ENCODE measurements at places on chromosomes 1 and 21.
A peak's percentile ranks its signal among the peaks of the same experiment; 100 is the strongest.

- DNase-seq = no peak
These were observed 13.5 kb downstream of the FALEC start for GRCh38 chr1:150529017-150529416.

DNA sequence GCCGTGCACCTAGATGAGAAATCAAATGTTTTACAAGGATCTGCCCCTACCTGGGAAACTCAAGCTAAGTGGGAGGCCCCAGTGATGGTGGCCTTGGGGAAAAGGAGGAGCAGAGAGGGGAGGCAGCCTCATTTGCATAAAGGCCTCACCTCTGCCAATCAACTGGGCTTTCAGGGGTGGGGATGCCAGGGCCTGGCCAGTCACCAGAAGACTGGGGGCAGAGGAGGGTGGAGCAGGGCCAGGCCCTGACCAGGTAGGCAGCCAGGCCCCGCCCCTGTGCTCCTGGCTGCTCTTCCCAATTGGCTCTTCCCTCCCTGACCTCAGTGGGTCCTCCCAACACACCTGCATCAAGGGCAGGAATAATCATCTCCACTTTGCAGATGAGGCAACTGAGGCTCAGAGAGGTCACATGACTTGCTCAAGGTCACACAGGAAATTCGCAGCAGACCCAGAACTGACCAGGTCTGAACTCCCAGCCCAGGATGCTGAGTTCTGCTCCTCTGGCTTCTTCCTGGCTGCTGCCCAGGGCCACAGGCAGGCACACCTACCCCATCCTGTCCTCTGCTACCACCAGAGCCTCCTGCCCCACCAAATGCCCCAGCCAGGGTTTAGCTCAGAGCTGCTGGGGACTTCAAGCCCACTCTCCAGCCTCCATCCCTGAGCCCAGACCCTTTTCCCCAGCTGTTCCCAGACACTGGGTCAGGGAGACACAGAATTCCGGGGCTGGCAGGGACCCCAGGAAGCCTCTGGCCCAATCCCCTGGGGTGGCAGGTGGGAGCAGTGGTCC is 677.9 kb downstream of the MATN1 start:
- DNase-seq = no peak

DNA sequence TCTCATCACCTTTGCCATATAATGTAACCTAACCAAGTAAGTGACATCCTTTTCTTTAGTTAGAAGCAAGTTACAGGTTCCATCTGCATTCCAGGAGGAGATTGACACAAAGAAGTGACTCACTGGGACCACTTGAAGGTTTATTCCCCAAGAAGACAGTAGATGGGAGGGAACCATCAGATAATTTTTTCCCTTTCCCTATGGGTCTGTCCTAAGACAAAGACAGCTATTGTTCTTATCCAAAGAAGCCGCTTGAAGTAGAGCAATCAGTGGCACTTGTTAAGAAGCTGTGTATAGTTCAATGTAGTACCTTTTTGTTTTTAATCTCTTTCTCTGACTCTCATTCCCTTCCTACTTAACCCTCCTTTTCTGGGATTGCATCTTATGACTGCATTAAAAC is 139.9 kb upstream of the B3GALT2 start:
- DNase-seq = no peak

DNA sequence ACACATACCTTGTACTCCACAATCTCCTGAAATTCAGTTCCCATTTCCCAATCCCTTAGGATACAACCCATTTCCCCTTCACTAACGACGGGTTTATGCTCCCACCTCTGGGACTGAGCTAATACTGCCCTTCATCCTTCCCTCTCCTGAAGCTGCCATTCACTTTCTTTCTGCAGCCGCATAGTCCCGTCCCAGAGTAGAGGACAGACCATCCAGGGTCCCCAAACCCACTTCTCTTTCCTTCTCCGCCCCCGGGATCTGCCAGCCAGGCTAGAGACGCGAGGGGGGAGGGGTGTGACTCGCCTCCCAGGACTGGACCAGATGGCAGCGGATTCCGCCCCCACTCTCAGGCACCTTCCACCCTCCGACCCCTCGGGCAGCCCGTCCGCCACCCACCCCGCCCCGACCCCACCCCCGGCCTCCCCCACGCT is 679 bp downstream of the ABL2 start:
- peak; percentile 51 for DNase-seq

- DNase-seq = no peak
These were observed 35.4 kb upstream of the TRAPPC10 start for GRCh38 chr21:43976661-43977060.

DNA sequence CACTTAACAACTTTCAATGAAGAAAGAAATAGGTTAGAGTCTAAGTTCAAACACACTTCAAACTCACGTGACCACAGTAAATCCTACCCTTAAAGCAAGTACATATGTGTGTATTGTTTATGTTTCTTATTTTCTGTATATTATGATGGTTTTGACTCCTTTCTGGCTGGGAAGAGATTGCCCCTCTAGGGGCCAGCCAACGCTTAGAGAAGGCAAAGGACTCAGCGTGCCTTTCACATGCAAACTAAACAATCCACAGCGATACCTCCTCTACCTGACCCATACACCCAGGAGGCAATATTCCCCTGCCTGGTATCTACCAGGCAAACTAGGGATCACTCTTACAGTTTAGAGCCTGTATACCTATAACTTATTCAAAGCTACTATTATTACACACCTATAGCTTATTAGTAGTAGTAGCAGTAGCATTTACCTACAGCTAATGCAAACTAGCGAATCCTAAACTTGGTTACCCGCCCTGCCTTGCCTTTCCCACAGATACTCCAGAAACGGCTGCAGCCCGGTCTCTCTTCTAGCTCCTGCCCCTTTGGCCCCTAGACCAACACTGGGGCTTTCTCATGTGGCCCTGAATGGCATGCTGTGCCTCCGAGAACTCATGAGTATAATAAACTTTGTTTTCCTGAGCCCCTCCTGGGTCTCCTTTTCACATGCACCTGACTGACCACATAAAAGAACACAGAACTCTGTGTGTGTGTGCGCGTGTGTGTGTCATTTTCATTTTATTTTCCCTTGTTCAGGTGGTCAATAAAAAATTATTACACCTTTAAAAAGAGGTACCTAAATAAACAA is 14.0 kb downstream of the NRIP1 start:
- DNase-seq = no peak

GRCh38 chr1:3226701-3227350 is 157.8 kb downstream of the PRDM16 start:
- DNase-seq = no peak

DNA sequence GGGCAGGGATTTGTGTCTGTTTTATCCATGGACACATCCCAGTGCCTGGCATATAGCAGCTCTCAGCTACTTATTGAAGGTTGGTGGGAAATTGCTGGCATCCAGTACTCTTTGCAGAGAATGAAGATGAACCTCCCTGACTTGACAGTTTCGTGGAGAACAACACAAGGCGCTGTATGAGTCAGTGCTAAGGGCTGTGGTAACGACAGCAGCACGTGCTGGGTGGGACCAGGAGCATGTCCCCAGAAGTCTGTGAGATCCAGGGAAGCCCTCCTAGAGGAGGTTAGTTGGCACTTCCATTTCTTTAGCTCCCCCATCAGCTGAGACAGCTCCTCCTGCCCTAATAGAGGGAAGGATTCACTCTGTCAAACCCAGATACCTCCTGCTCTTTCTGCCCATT is 25.9 kb upstream of the IL19 start:
- peak; percentile 72 for DNase-seq

DNA sequence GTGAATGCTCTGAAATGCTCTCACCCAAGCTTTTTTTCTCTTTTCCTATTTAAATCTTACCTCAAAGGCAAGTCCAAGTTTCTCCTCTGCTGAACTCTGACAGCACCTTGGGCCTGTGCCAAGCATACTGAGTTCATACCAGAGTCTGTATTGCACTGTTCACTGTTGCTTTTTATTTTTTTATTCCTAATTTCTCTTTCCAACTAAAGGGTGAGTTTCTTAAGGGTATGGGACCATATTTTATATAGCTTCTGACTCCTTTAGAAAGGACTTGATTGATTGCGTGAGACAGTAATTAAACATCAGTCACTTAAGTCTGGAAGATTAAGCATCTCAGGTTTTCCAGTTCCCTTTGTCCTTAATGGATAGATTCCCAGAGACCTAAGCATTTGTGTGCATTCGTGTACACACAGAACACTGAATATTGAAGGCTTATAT is 69.9 kb downstream of the CACHD1 start:
- no peak for DNase-seq

- no peak for DNase-seq
These were observed 90.3 kb downstream of the SCMH1 start for GRCh38 chr1:41151846-41152245.

- DNase-seq = no peak
These were observed 303.0 kb upstream of the PLD5 start for GRCh38 chr1:242827538-242827937.

DNA sequence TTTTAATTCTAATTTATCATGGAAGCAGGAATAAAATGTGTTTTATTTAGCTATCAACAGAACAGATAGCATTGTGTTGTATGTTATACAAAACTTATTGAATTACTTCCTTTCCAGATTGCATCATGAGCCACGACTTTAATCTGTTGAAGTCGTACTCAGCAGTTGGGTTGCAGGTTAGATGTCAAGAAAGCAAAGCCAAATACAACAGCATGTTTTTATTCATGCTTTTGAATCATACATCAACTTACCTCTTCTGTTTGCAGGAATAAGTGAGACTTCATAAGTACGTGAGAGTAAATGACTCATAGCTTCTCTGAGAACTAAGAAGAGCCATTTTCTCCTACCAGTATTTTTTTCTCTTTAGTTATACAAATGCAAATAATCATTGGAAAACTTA is 110.8 kb upstream of the ADGRL4 start:
- DNase-seq = no peak

DNA sequence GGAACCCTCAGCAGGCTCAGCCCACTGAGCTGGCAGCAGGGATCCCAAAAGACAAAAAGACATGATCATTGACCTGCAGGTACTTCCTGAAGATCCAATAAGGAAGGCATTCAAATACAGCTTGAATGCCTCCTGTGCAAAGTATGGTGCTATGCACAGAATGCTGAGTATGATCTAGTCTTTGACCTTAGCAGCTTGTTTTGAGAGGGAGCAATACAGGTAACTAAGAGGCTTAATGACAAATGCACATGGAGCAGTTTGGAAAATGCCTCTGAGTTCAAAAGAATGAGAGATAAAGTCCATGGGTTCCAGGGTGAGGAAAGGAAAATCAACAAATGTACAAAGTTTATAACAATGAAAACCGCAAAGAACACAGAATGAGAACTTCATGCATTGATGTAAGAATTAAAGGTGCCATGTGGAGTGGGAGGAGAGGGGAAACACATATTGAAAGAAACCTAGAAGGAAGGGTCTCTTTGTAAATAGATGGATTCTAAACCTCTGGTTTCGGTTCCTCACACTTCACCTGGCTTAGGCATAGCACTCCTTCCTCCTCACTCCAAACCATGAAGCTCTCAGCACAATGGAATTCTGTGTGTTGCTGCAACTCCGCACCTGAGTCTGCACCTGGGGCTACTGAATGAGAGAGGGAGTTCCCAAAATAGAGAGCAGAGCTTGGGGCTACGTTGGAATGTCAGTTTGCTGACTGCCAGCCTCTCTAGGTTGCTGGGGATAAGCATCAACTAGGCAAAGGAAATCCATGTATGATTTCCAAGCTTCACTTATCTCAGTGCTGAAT is 77.6 kb downstream of the PLXNA2 start:
- DNase-seq = no peak

DNA sequence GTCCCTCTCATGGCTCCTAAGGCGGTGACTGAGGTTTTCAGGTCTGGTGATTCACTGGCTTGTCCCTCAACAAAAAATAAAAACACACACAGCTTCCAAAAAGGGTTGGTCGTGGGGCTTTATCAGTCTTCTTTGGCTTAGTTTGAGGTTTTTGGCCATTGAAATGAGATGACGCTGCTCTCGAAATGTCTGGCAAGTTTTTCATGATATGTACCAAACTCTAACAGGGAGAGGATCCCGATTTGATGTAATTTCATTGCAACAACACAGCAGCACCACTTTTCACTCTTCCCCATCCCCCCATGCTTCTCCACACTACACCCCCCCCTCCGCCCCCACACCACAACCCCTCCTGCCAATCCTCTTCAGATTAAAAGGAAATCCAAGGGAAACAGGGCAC is 187.1 kb upstream of the NFIA start:
- DNase-seq = no peak

DNA sequence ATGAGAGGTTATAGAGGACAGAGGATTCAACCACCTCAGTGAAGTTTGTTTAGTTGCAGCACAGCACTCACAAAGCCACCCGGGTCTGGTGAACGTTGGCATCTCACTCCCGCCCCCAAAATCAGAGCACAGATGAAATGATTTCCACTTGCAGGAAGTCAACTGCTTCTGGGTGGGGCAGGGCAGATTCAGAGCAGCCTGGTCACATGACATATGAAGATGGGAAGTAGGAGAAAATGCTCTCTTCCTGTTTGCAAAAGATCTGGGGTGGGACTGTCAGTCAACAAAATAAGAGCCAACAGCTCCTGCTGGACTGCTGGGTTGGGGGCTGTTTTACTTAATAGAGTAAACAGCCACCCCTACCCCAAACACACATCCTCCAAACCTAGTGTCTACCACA is 43.2 kb downstream of the LRRC71 start:
- DNase-seq = peak; percentile 85

- peak; percentile 28 for DNase-seq
These were observed 499 bp upstream of the SH3GLB1 start for GRCh38 chr1:86703696-86704457.

GRCh38 chr1:94873520-94874351 is 53.2 kb downstream of the CNN3 start:
- DNase-seq = no peak

- no peak for DNase-seq
These were observed 158.6 kb downstream of the SYT2 start for GRCh38 chr1:202551683-202552082.

DNA sequence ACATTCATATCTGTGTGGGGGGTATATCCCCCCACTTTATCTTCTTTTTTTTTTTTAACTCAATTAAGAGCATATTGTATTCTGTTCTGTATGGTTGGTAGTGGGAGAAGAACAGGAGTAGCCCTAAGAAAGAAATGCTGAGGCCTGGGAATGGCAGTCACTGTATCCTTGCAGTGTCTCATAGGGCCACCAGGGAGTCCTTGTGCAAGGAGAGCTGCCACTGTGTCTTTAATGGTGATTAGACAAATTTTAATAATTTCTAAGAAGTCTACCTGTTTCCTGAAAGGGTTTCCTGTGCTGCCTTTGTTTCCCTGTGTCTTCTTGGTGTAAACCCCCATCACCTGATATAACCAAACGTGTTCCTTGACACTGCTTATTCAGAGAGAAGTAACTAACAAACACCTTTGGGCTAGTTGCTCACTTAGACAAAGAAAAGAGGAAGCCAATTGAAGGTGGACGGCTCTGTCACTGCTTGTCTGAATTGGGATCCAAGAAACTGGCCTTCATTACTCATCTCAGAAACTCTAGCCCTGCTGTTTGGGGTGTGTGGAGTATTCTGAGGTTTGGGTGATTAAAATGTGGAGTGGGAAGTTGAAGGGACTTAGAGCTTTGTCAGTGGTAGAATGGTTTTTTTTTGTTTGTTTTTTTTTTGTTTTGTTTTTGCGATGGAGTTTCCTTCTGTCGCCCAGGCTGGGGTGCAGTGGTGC is 15.2 kb downstream of the GIPC2 start:
- no peak for DNase-seq

GRCh38 chr1:117661027-117661426 is 55.2 kb downstream of the TENT5C start:
- DNase-seq = no peak

GRCh38 chr21:46111857-46112724 is 14.2 kb downstream of the COL6A2 start:
- no peak for DNase-seq
